ACHN (cell line): ENCODE measurements at places on chromosomes 11 and 22.

- peak; percentile 72 for DNase-seq
Observed at GRCh38 chr11:96341211-96342013, 1.6 kb downstream of the MAML2 start.

DNA sequence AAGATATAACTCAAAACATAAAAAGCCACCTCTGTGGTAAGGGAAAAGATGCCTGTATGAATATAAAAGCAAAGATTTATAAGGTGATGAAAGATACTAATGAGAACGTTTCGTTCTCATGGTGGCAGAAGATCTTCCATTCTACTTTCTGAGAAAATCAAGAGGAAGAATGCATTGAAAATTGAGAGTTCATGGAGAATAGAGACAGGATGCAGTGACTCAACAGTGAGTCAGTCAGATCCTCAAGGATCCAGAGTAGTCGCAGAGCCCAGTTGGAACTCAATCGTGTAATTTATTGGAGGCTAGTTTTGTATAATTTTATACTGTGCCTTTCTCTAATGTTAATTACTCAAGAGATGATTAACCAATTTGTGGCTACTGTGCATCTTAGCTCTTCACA is 73.3 kb downstream of the ENTHD1 start:
- peak; percentile 55 for DNase-seq

DNA sequence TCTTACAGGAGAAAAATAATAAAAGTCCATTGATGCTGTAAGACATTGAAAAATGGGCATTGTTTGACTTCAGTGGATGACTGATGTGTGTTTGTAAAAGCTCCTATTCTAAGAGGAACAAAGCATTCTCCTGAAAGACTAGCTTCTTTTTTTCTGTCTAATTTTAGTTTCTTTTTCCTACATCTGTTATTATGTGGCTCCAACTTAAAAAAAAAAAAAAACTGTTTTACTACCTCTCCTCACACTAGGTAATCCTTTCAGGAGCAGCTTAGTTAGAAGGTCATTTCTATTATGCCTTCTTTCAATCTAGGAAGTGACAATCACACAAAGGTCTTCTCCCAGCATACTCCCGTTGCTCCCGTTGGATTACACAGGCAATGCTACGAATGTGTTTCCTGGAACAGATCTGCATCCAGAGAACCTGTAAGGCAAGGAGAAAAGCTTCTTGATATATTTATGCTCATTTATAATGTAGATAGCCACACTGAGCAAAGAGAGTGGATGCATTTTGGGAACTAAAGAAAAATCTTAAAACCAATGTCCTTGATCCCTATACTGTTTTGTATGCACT is 595.1 kb upstream of the CCDC179 start:
- no peak for DNase-seq

GRCh38 chr11:106305458-106305857 is 228.0 kb downstream of the AASDHPPT start:
- no peak for DNase-seq

DNA sequence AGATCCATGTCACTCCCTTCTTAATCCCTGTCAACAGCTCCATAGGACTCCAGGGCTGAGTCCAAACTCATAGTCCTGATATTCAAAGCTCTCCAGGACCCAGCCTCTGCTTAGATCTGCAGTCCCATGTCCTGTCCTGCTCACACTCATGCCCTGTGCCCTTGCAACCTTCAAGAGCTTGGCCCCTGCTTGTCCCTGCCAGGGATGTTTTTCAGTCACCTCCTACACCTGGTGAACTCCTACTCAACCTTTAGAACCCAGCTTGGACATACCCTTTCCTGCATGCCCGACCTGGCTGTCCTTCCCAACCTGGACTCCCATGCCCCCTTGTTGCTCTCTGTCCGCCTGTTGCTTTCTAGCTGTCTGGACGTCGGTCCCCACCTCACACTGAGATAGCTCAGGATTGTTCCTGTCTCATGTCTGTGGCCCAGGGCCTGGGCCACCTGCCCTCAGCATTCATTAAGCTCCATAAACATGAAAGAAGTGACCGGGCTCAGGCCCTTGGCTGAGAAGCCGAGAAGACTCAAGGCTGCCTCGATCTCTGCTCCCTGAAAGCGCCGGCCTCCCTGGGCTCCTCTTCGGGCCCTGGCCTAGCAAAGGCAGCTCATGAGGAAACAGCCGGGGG is 48.8 kb upstream of the RTL6 start:
- no peak for DNase-seq

DNA sequence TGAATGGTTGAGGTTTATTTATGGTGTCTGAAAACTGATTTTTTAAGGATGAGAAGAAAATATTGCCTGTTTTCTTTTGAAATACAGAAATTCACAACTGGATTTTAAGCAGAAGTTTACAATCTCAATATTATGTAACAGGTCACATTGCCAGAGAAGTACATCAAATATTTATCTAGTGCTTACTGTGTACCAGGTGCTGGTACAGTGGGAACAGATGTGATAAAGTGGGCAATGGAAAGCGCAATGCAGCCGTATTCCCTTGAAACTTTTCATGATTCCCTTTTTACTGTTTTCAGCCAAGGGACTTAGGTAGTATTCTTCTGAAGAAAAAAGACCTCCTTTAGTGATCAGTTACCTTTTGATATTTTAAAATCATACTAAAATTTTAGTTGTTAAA is 49.6 kb downstream of the TTC17 start:
- DNase-seq: no peak

DNA sequence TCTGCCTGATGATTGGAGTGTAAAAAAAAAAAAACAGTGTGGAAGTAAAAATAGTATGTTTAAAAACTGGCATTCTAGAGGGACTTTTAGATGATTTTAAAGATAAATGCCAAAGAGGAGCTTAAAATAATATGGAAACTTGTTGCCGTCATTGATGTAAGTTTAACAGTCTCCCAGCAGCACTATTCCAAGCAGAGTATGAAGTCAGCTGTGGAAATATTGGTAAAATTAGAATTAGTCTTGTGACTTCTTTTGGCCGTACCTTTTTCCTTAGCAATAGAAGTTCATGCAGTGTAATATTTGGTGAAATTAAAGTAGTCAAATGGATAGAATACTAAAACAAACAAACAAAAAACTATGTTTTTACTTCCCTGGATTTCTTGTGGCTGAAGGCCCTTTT is 134.9 kb downstream of the METTL15 start:
- DNase-seq: no peak

DNA sequence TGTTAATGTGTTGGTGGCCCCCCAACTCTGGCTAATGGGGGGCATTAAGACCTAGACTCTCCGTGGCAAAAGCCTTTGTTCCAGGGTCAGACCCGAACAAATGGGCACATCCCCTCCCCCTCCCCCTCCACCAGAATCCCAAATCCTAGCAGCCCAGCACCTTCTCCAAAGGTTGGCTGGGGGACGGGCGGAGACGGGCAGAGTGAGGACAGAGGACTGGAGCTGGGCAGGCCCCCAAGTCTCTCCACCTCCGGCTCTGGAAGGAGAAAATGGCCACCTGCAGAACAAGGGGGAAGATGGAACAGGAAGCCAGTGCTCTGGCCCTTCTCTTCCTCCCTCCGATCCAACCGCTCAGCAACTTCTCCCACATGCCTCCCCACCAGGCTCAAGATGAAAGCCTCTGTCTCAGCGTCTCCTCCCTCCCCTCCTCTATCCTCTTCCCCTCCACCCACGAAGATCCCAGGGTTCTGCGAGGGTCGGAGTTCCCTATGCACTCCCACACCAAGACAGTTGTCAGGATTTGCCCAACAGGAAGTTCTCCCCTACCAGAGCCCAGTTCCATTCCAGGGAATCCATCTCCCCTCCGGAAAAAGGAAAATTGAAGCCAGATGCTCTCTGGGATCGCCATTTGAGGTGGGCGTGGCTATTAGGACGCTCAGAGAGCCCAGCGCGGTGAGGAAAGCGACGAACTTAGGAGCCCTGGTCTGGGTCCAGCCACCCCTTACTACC is 20.1 kb downstream of the ADA2 start:
- DNase-seq: no peak
